CD8-positive, alpha-beta T cell (primary cell): ENCODE measurements at places on chromosomes 12 and 14.

GRCh38 chr12:74820324-74820723 lies 282.7 kb downstream of the ATXN7L3B start:
- DNase-seq = no peak

DNA sequence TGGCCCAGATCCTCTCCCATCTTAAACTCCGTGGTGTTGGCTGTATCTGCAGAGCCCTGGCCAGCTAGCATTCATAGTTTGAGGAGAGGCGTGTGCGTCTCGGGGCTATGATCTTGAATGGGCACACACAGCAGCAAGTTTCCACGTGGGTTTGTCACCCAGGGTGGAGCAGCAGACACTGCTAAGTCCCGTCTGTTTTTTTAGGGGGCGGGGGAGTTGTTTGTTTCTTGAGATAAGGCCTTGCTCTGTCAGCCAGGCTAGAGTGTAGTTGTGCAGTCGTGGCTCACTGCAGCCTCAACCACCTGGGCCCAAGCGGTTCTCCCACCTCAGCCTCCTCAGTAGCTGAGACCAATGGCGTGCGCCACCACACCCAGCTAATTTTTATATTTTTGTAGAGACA lies 20.1 kb upstream of the TEX22 start:
- DNase-seq = no peak

GRCh38 chr14:28596391-28596790 lies 170.2 kb upstream of the FOXG1 start:
- no peak for DNase-seq

GRCh38 chr12:9707356-9707755 lies 25.5 kb downstream of the CLECL1 start:
- DNase-seq = no peak

DNA sequence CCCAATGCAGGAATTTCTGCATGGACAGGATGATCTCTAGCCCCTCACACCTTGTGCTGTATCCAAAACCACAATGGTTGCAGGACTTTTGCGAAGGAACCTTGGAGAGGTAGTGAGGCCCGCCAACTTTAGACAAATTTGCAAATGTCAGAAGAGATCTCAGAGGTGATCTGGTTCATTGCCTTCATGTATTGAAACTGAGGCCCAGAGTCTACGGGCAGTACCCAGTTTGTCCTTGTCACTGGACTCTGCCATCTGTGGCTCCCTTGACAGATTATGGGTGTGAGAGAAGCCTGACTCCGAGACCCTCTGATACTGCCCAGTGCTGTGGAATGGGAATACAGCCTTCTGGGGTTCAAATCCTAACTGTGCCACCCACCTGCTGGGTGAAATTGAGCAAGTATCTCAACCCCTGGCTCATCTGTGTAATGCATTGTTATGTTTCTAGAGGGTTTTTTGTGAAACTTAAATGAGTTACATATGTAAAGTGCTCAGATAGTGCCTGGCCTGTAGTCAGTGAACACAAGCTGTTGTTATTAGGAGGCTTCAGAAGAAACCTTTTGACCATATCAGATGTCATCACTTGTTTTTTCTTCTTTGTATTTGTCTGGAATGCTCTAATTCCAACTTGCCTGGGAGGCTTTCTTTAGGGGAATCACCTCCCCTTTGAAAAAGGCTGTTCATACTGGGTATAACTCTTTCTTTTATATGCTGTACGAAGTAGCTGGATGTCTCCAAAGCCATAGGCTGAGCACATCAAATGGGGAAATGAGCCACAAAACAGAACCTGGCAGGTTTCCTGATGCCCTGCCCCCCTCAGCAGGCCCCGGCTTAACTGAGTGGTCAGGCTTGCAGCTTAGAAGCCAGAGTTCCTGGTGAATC lies 71.4 kb upstream of the SRSF5 start:
- no peak for DNase-seq

- no peak for DNase-seq
Observed at GRCh38 chr12:2647186-2647585, 147.6 kb upstream of the FKBP4 start.

- DNase-seq = no peak
Observed at GRCh38 chr12:75571656-75572205, 60.3 kb upstream of the KRR1 start.

DNA sequence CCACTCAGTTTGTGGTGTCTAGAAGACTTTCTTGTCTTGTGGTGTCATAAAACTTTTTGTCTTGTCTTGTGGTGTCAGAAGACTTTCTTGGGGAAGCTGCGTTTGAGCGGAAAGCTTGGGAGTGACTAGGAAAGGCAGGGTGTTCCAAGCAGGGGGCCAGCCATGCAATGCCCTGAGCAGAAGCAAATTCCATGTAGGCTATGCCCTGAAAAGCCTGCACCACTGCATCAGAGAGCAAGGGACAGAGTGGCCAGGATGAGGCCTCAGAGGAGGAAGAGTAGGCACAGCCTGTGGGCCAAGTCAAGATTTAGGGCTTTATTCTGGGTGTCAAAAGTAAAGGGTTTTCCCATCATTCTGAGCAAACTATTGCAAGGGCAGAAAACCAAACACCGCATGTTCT lies 14.5 kb downstream of the KRT8 start:
- DNase-seq = no peak

DNA sequence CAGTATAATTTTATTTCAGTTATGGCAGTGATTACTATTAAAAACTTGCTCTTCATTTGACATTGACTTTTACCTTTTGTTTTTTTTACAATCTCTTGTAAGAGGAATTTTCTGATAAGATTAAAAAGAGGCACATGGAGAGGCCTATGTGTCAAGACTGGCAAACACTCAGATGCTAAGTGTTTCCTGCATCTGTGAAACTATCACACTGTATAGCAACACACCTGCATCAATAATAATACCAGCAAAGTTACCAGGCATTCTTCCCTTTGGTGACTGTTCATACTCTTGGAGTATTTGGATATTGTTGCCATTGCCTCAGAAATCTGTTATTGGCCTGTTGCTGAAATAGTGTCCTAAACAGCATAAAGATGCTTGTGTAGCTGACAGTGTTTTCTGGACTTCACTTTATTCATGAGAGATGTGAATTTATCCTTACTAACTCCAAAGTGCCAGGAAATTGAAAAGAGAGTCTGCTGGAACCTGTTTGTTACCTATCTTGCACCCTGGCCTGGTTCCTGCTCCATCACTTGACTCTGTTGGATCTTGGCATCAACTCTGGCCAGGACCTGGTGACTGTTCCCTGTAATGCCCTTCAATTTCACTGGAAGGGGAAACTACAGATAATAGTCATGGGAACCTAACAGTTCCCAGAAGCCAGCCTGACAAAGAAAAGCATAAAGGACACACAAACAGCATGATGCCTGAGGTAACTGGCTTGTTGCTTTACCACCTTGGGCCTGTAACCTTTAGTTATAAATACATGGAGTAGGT lies 19.8 kb downstream of the SLC16A7 start:
- DNase-seq = no peak

DNA sequence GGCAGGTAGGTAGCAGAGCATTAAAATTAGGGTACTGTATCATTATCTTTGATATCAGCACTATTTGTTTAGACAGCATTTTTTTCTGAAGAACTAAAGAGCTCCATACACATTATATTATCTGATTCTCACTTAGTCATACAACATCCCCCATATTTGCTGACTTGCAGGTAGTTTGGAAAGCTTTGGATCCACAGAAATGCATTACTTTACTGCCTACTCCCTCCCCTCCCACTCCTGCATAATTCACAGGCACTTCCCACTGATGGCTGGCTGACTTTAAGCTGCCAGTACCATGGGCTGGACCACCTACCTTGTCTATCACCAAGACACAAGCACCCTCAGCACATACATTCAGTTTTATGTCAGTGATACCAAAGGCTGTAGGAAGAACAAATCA lies 110.4 kb downstream of the SLC8A3 start:
- DNase-seq = no peak

- DNase-seq = no peak
Observed at GRCh38 chr12:42607584-42608058, 18.1 kb upstream of the PRICKLE1 start.
